A549 (cell line): ENCODE measurements at places on chromosomes 3 and 15.
A peak's percentile ranks its signal among the peaks of the same experiment; 100 is the strongest.

DNA sequence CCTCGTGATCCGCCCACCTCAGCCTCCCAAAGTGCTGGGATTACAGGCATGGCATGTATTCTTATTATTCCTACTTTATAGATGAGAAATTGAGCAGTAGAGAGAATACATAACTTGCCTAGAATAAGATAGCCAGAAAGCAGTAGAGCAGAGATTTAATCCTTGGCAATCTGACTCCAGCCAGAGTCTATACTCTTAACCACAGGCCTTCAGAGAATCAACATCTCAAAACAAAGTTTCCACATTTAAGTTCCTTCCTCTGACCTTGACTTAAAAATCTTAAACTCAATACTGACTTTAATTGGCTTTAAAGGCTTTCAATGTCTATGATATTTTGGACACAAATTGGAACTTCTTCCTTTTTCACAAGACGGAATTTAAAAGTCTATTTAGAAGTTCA is 37.1 kb downstream of the ZNF106 start:
- no peak for DNase-seq

DNA sequence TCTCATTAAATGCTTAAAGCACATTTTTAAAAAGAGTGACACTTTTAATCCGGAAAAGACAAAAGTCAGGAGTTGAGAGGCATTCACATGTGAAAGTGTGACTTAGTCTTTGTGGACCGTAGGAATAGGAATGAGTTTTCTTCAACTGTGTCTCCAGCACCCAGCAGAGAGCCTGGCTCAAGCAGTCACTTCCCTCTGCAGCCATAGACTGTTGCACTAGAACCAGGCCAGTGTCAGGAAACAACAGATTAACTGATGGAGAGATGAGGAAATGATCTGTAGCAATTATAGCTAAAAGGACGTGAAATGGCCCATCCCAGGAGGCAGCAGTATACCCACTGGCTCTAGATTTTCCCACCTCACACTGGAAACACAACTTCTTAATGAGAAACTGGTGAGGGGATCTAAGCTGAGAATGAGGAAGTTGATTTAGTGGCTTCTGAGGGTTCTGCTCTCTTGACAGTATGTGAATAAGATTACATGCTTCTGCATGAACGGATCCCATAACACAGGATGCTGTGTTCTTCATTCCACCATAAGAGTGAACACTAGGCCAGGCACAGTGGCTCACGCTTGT is 19.8 kb downstream of the CFAP92 start:
- no peak for DNase-seq

DNA sequence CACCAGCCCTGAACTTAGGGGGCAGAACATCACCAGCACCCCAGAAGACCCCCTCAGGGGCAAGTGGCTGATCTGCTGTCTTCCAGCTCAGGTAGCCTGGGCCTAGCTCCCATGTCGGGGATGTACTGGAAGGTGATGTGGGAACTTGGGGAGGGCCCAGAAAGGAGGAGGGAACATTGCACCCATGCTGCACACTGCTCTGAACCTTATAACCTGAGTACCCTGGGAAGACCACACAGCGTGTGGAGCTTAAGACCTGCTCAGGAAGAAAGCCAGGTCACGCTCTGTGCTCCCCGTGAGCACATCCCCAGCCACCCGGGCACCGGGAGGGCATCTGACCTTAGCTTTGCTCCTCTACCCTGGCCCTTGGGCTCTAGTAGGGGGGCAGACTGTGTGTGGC is 159.4 kb downstream of the ATP10A start:
- no peak for DNase-seq

DNA sequence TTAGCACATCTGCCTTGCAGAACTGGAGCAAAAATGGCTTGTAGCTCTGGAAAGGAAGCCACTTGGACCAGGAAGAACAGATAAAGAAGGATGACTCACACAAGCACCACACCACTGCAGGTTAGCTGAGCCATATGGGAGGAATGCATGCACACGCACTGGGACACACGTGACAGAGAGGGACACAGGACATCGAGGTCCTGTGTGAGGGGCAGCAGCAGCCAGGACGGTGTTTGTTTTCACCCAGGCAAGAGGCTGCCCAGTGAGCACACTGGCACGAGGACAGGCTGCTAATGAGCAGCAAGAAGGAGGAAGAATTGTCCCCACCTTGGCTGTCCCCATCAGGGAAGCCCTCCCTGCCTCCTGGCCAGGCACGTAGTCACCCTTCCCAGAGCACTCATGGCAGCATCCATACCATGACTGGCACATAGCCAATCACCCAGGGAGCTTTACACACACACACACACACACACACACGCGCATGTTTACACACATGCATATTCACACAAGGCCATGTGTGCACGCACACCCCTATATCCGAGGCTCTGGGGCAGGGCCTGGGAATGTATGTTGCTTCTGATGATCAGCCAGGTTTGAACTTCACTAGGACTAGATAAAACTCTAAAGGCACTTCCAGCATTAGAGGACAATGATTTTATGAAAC is 24.0 kb upstream of the SPTBN5 start:
- DNase-seq = peak; percentile 31

DNA sequence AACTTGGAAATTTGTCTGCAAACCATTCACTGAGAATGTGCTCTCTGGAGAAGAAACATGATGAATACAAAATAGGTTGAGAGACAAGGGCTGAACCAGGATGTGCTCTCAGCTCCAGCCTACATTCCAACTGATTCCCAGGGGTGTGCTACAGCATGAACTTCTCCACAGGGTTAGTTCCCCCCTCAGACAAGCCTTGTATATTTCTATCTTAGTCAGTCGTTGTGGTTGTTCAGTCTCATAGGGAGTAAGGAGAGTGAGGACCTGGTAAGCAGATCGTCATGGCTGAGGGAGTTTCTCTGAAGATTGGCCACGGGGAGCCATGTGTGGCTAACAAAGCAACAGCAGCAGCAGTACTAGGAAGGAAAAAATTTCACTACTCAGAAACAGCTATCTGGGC is 919.7 kb upstream of the CADM2 start:
- no peak for DNase-seq

GRCh38 chr3:72034986-72035385 is 250.0 kb upstream of the PROK2 start:
- DNase-seq = no peak

- DNase-seq = no peak
Measured at GRCh38 chr15:42032376-42033213, 11.8 kb upstream of the PLA2G4E start.
